Endothelial cell of umbilical vein (primary cell): ENCODE measurements at places on chromosomes 4 and X.

DNA sequence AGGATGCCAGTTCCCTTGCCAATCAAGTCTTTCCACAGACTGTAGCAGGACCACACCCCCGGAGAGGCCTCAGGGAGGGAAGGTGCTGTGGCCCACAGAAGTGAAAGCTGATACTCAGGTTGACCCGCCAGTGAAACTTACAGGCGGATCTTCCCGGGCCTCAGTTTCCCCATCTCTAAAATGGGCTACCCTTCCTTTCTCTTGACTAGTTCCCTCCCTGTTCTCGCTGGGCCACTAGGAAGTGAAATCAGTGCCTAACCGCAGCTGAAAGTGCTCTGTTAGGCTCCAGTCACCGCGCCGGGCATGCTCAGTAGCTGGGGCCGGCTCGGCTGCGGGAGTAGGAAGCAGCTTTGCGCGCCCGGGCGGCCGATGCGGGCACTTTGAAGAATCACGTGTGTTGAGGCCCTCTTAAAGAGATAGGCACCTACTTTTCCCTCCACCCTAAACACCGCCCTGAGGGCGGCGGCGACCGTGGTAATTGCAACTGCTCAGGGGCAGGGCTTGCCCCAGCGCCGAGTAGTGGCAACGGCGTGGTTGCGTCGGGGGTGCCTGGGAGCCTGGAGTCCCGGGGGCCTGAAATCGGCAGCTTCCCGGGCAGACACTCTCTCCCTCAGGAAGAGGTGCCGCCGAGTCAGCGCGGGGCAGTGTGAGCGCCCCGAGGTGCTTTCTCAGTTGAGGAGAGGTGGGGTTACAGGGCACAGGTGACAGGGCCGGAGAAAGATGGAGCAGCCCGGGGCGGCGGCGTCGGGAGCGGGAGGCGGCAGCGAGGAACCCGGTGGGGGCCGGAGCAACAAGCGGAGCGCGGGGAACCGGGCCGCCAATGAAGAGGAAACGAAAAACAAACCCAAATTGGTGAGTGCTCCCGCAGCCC is at the start of gene DIAPH2:
TSS of gene DIAPH2 (plus strand) at position 504 of the 871 bp plus-strand sequence.
- DNase-seq: peak; percentile 76

DNA sequence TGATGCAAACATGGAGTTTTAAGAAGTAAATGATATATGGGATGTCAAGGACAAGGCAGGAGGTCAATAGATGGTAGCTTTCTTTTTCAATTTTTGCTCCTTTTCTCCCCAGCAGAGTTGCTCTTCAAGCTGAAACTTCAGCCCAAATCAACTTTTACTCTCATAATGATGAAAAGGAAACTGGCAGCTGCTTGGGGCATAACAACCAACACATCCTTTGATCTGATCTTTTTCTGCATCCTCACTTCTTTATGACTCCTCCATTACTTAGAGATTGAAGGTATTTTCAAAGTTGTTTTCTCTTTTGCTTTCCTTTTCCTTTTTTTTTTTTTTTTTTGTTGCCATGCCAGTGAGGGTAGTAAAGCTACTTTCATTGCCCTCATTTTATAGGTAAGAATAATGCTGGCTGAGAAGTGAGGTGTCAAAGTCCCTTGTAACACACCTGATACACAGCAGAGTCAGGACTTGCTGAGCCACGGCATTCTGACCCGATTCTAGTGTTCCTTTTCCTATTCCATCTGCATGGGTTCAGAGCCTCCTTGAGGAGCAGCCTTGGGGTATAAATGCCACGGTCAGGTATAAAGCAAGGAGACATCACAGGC is 26.9 kb downstream of the SLC2A9 start:
- no peak for DNase-seq

GRCh38 chrX:39855748-39856129 is 242.0 kb downstream of the BCOR start:
- peak; percentile 24 for DNase-seq

- peak; percentile 49 for DNase-seq
Measured at GRCh38 chr4:6641164-6641970, 882 bp downstream of the MRFAP1 start.

GRCh38 chrX:141814213-141814857 is 23.8 kb upstream of the MAGEC3 start:
- DNase-seq: no peak

DNA sequence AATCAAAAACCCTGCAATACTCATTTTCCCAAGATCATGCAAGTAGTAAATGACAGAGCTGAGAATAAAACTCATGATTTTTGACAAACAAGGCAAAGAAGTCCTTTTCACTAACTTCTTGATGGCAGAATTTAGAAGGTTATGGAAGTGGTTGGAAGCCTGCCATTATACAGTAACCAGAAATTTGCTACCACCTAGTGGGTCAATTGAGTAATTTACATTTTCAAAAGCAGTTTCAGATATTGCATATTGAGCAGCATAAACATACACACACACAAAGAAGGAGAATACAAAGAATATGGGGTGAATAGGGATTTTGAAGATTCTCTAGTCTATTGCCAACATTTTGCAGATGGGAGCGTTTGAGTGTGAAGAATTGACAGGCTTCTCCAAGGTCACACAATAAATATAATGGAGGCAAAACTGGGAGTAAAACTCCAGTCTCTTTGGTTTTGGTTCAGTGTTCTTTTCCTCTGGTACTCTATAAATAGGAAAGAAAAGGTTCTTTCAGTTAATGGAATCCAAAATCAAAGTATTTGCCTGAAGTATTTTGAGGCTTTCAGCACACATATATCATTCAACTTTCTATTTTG is 70.2 kb downstream of the GC start:
- DNase-seq: peak; percentile 45

DNA sequence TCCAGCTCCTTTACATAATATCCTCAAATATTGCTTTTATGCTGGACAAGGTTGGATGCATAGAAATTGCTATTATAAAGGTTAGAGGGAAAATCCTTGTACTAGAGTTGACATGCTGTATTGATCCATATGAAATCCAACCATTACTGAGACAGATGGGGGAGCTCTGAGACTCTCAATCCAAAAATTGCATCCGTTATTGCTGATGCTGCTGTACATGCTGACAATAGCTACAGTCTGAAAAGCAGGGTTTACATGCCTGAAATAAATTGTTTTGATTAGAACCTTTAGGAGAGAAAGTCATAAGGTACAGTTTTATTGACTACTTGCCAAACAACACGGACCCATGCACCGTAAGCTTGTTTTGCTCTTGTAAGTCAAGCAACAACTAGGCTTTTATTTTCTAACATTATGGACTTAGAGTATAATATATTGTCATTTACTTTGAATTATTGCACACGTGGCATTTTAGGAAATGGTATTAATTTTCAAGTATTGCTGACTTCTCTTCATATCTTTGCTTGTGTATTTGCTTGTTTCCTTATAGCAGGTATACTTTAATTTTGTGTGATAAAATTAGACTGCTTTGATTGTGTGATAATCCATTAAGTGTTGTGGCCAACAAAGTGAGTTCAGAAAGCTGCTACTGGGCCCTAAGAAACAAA is 1365.2 kb downstream of the STIM2 start:
- DNase-seq: peak; percentile 8

- DNase-seq: no peak
Measured at GRCh38 chr4:165164257-165164656, 43.1 kb upstream of the KLHL2 start.

DNA sequence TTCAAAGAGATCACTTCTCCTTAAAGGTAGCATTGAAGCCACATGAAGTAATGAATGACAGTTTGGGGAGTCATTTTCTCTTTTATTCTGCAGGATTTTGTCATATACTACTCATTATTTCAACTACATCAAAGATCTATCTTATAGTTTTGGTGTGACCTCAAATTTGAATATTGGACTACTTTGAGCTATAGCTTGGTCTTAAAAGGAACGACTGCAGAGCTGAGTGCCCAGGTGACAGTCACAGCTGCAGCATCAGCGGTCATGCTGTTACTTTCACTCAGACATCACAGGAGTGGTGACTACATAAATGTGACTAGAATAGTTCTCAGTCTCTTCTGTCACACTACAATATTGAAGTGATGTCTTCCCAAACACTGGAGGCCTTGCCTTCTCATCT is 10.7 kb upstream of the SPCS3 start:
- no peak for DNase-seq

GRCh38 chr4:104532677-104533076 is 38.0 kb upstream of the CXXC4 start:
- DNase-seq: no peak

DNA sequence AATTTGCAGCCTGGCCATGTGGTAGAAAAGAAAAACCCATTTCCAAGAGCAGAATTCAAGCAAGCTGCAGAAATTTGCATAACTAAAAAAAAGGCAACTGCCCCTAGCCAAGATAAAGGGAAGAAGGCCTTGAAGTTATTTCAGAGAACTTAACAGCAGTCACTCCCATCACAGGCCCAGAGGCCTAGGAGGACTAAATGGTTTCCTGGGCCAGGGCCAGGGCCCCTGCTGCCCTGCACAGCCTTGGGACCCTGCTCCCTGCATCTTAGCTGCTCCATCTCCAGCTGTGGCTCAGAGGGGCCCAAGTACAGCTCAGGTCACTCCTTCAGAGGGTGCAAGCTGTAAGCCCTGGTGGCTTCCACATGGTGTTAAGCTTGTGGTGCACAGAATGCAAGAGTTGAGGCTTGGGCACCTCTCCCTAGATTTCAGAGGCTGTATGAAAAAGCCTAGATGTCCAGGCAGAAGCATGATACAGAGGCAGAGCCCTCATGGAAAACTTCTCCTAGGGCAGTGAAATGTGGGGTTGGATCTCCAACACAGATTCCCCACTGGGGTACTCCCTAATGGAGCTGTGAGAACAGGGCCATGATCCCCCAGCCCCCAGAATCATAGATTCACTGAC is 6.7 kb upstream of the MID2 start:
- DNase-seq: no peak

GRCh38 chrX:47927212-47927611 is 76.6 kb downstream of the ZNF182 start:
- DNase-seq: no peak

DNA sequence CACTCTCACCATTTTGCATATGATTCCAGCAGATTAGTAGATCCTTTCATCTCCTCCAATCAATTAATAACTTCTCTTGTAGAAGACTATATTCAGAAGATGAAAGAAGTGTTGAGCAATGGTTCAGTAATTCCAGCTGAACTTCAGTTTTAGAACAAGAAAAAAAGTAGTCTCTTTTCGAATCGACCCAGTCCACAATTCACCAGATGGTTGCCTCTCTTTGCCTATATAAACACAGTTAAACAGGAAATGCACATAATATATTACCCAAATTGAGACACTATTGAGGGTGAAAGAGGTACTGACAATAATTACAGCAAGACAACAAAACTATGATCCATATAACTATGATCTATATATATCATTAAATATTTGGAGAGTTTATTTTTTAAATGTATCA is 16.8 kb upstream of the FAM241A start:
- no peak for DNase-seq
